ENCODE measurements at places on chromosomes 5 and 9.

DNA sequence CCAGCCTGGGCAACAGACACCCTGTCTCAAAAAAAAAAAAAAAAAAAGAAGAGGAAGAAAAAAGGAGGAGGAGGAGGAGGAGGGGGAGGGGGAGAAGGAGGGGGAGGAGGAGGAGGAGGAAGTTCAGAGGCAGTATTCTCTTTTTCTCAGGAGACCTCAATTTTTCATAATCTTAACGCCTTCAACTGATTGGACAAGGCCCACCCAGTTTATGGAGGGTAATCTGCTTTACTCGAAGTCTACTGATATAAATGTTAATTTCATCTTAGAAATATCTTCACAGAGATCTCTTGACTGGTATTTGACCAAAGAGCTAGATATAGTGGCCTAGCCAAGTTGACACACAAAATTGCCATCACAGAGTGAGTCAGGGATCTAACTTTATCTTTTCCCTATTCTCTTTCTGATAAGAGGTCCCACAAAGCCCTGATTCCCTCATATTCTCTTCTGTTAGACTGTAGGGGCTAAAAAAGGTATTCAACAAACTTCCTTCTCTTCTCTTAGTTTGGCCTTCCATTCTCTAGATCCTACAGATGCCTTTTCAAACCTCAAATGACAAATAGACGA lies 115.5 kb upstream of the ABCA1 start:
- no peak for DNase-seq

GRCh38 chr5:167565189-167565954 lies 726.1 kb upstream of the WWC1 start:
- DNase-seq = peak; percentile 63

GRCh38 chr5:122107016-122107415 lies 22.3 kb upstream of the ZNF474 start:
- DNase-seq = no peak

GRCh38 chr5:173704615-173705511 lies 88.4 kb upstream of the BOD1 start:
- DNase-seq = no peak

DNA sequence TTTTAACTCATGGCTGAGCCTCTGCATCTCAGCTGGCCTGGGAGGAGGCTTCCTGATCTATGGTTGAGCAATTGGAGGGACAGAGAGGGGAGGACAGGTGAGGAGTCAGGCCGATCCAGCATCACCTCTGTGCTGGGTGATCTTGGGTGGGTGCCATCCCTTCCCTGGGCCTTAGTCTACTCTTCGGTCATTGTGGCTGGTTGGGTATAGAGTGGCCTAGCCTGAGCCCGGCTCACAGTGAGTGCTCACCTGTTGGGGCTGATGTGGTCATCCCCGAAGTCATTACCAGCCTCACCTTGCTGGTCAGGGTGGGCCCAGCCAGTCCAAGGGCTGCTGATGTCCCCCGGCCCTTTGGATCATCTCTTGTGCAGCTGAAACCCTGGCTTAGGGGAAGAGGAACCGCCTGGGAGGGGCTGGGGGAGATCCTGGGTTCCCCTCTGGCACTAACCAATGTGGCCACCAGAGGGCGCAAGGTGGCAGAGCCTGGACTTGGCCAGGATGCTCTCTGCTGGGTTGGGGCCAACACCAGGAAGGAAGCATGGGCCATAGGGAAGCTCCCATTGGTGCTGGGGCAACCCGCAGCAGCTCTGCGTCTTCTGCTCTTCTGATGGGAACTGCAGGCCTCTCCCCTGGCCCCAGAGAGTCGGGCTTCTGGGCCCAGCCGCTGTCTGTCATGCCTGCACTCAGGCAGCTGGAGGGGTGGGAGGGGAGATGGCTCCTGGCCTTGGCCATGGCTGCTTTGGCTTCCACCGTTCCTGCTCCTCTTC lies 17.3 kb upstream of the ODF2 start:
- DNase-seq = peak; percentile 82

GRCh38 chr9:68964102-68964541 lies 49.8 kb downstream of the PRKACG start:
- DNase-seq = no peak
